ENCODE measurements at places on chromosomes 1 and 21.

- DNase-seq = no peak
Measured at GRCh38 chr1:216778737-216779136, 55.5 kb upstream of the ESRRG start.

DNA sequence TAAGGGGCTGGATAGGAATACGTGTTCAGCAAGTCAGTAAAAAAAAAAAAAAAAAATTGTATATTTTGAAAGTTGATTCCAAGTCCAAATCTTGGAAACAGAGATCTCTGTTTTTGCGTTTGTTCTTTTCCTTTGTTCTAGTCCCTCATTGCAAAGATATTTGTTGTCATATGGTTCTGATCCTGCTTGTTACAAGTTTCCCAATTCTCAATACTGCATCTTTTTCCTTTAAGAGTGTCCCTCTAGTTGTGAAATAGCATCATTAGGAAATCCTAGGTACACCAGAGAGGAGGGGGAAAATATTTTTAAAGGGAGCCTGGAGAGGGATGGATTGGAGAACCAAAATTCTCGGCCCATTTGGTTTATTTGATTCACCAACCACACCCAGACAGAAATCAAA lies 152.2 kb upstream of the C1orf105 start:
- DNase-seq = no peak

- peak; percentile 64 for DNase-seq
Measured at GRCh38 chr21:46294647-46295176, 8.6 kb downstream of the YBEY start.

- no peak for DNase-seq
Measured at GRCh38 chr1:95183952-95184351, 50.1 kb upstream of the RWDD3 start.

DNA sequence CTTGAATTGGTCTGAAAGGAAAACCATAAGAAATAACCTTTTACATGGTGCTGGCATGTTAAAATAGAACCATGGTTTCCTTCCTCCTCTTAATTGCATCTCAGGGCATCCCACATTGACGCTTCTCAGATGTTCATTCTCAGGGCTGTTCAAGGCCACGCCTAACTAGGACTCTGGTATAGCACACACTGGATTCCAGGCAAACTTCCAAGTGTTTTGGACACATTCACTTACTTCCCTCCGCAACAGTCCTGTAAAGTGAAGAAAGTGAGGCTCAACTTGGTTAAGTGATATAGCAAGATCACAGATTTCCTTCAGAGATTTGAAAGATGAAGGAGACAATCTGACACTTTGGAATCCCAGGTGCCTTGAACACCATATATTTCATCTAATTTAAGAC lies 244.8 kb downstream of the DUSP10 start:
- DNase-seq = no peak

GRCh38 chr1:3543076-3544039 lies 68.0 kb downstream of the MEGF6 start:
- DNase-seq = peak; percentile 98

DNA sequence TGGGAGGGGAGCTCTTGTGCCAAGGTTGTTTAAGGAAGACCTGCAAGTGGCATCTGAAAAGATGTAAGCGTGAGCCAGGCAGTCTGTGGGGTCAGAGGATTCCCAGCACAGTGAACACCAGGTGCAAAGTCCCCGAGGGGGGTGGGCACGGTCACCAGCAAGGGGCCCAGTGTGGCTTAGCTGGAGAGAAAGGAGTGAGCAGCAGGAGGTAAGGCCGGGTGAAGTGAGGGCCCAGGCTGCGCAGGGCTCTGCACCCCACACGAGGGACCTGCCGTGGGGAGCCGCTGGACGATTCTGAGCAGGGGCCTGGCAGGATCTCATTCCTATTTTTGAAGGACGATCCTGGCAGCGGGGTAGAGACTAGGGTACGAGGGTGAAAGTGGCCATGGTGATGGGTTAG lies 4.1 kb downstream of the DDOST start:
- no peak for DNase-seq

- DNase-seq = no peak
Measured at GRCh38 chr1:61388566-61388965, 306.2 kb downstream of the NFIA start.

DNA sequence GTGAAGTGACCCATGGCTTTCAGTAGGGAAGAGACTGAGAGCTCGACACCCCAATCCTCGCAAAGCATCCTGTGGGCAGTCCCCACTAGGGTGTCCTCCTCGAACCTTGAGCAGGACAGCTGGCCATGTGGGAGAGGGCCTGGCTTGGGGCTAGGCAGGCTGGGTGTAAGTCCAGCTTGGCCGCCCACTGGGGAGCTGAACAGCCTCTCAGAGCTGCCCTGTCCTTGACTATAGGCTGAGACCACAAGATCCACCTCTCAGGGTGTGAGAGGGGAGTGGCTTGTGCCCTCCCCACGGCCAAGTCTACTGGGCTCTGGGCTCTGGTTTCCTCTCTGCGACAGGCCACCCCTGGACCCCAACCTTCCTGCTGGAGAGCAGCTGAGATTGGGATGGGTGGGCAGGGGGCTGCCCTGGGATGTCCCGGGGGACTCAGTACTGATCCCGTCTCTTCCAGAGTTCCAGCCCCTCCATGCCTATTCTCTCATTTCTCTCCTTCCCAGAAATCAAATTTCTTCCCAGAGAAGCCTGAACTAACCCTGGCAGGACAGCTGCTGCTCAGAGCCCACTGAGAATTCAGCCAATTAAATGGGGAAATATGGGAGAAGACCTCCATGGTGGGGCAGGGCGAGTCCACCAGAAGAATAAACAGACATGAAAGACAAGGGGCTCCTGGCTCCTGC lies 282.9 kb downstream of the PTPRU start:
- no peak for DNase-seq
